Pancreas (tissue), 10 donors: ENCODE measurements at places on chromosomes 7 and 10.

GRCh38 chr7:45511721-45512597, 62.2 kb upstream of the ADCY1 start:
- no peaks in the 10 kb centered on the region for H3K36me3 ChIP-seq
- no peaks in the 10 kb centered on the region for H3K4me1 ChIP-seq
- H3K4me3 ChIP-seq = no peak overlapping the region

- H3K4me3 ChIP-seq = no peak overlapping the region
- no peaks in the 10 kb centered on the region for H3K36me3 ChIP-seq
- H3K27ac ChIP-seq = no peak overlapping the region
- DNase-seq = no peak
- no peaks in the 10 kb centered on the region for H3K27me3 ChIP-seq
- no peaks in the 10 kb centered on the region for H3K4me1 ChIP-seq
Observed at GRCh38 chr7:584122-584465, 64.4 kb upstream of the PDGFA start.

DNA sequence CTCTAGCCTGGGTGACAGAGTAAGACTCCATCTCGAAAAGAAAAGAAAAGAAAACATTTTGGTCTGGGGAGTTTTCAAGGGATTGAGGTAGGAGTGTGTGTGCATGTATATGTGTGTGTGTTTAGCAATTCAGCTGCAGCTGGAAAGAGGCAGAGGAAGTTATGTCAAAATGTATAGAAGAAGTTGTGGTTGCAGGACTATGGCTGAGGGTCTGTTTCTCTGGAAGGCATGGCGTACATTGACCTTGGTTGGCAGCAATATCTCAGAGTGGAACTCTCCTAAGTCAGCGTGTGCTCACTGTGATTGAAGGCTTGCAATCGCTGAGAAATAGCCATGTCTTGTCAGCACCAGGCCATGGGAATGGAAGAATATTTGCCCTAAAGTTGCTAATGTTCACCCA, 28.6 kb upstream of the RHBDD2 start:
- DNase-seq = no peak
- no peaks in the 10 kb centered on the region for H3K36me3 ChIP-seq
- no peaks in the 10 kb centered on the region for H3K27me3 ChIP-seq
- H3K27ac ChIP-seq = no peak overlapping the region
- no peak overlapping the region for H3K4me3 ChIP-seq
- H3K4me1 ChIP-seq = no peaks in the 10 kb centered on the region

DNA sequence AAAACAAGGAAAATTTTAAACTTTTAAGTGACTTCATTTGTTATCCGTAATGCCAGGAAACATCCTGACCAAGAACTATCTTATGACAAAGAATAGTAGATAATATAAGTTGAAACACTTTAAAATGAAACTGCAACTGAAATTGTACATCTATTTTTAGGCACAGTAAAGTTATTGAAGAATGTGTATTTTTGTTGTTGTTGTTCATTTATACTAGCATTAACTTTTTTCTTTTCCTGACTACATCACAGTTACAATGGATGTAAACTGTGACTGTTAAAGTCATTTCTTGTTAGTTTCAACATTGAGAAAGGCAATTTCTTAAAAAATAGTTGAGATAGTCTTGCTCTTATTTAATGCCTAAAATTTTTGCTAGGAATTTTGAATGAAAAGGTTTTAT, 2.6 kb downstream of the CPED1 start:
- H3K4me1 ChIP-seq = peaks cover 3% of the 10 kb centered on the region
- H3K36me3 ChIP-seq = no peaks in the 10 kb centered on the region
- H3K27me3 ChIP-seq = no peaks in the 10 kb centered on the region
- no peak overlapping the region for H3K27ac ChIP-seq
